ENCODE measurements at places on chromosomes 4 and X.

GRCh38 chr4:100317032-100317864 lies 127.0 kb upstream of the DDIT4L start:
- DNase-seq = no peak

GRCh38 chr4:6907658-6908191 lies 1.9 kb upstream of the TBC1D14 start:
- peak; percentile 71 for DNase-seq

- no peak for DNase-seq
Measured at GRCh38 chr4:60723796-60724195, 476.3 kb upstream of the ADGRL3 start.

- no peak for DNase-seq
Measured at GRCh38 chr4:875818-876423, 50.0 kb upstream of the CPLX1 start.

- no peak for DNase-seq
Measured at GRCh38 chr4:149113804-149114430, 671.7 kb upstream of the NR3C2 start.

GRCh38 chrX:106684207-106684606 lies 42.3 kb upstream of the RNF128 start:
- DNase-seq = no peak

DNA sequence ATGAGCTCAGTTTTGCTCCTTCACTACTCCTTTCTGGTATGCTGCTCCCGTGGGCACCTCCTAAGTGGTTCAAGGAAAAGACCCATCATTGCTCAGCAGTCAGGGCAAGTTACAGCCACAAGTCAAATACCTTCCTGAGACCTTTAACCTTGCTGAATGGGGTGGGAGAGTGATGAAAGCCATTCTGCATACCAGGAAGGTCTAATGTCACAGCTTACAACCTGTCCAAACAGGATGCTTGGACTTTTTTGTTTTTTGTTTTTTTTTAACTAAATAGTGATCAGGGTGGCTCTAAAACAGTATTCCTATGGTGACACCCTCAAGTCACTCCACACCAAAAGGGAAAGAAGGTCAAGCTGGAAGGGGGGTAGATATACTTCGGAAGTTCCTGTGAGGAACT lies 93.1 kb downstream of the GPC3 start:
- peak; percentile 45 for DNase-seq

DNA sequence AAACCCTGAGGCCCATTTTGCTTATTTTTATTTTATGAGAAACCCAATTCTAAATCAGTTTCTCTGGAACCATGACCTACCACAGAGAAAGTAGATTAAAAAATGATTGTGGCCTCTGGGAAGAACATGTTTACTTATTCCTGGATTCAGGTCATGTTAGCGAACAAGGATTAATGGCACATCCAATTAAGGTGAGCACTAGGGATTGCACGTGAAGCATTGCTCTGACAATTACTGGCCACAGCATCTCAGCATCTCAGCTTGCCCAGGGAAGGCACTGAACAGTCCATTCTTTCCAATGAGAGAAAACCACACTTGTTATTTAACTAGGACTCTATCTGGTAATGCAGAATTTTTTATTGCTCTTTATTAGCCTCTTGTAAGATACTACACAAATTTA lies 119.8 kb downstream of the ZNF330 start:
- no peak for DNase-seq

DNA sequence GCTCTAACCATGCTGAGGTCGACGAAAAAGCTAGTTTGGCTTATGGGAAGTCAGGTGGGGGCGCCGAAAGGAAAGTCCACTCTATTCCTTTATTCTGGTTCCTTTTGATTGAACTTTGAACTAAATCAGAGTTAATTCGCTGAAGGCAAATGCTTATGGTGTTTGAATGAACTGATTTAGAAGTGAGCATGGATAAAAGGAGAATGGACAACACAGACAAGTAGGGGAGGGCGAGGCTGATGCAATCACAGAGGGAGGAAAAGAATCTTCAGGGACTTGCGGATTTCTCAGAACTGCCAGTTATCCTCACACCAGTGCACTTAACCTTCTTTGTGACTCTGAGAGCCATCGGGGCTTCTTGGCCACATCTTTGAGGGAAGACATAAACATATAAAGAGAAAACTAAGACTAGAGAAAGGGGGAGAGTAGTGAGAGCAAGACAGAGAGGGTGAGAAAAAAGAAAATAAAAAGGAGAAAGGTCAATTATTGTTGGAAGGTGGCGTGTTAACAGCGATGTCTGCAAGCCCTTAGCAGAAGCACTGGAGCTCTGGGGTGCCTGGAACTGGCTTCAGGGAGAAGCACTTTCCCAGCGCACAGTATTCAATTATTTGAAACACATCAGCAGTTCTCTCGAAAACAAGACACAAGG lies 79.6 kb upstream of the PLAC1 start:
- DNase-seq = no peak

DNA sequence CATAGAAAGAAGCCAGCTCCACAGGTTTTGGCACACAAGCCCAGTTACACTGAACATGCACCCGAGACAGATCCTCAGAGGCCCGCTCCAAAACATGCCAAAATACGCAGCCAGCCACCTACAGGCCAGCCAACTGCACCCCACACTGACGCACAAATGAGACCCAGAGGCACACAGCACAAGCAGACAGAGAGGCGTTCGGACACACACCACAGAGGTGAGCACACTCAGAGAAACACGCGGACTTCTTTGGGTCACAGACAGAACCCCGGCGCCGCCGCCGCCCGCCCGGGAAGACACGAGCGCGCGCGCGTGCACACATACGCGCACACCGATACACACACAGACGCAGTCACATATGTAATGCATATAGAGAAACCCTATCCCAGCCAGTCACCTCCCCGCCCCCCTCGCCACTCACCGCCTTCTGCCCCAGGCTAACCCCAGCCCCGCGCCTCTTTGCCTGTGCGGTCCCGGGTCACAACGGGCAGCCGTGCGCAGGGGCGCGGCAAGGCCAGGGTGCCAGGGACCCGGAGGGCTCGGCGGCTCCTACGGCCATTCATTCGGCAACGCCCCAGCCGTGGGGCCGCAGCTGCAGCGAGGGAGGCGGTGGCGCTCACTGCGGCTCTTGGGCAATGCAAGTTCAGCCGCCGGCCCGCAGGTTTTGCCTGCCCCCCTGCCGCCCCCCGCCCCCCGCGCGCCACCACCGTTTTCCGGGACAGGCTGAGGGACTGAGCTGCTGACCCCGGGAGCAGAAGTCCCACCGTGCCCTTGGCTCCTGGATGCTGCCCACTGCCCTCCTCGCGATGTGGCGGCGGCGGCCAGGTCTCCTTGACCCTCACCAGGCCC lies 553 bp downstream of the SEPTIN6 start:
- DNase-seq = peak; percentile 43

DNA sequence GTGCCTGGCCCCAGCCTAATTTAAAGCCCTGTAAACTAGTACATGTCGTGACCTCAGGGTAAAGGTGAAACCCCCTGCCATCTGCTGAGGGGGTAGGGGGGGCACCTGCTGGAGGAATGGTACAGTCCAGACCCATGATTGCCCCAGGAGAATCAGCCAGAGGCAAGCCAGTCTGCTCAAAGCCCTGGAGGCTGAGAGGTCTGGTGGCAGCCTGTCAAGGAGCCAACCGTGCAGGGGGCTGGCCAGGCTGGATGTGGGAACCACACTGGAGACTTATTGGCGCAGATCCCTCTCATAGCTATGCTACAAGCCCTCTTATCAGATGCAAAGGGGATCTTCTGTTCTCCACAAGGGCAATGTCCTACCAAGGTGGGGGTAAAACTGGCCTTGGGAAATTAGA lies 31.4 kb upstream of the PJA1 start:
- no peak for DNase-seq

GRCh38 chr4:47703008-47703407 lies 134.9 kb downstream of the CORIN start:
- DNase-seq = no peak

GRCh38 chr4:3340700-3341083 lies 47.9 kb downstream of the RGS12 start:
- DNase-seq = no peak

DNA sequence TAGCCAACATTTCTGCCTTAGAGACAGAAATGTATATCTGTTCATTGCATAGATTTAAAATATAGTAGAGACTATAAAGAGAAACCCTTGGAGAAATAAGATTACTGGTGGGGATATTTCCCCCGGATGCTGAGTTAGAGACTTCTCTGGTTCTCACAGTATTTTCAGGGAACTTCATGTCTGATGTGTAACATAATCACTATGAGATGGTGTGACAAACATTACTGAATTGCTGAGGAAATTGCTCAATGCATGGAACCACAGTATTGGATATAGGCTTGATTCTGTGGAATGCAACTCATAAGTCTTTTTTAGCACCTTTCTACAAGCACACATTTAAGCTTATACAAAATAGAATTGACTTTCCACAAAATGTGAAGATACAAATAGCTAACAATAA lies 152.7 kb downstream of the SOWAHB start:
- DNase-seq = no peak

DNA sequence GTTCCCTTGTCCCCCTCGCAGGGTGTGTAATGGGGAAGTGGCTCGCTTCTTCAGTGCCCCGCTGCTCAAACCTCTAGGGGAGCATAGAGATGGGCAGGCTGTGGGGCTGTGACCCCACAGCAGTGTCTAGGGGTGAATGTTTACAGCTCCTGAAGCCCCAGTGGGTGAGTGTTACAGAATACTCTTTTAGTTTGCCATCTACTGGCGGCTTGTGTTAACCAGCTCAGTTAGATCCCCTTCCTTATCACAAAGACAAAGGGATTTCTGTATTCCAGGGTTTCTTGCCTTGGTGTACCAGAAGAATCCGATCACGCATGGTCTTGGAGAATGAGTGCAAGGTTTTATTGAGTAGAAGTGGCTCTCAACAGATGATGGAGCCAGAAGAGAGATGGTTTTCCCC lies 108.1 kb upstream of the IQCM start:
- no peak for DNase-seq

DNA sequence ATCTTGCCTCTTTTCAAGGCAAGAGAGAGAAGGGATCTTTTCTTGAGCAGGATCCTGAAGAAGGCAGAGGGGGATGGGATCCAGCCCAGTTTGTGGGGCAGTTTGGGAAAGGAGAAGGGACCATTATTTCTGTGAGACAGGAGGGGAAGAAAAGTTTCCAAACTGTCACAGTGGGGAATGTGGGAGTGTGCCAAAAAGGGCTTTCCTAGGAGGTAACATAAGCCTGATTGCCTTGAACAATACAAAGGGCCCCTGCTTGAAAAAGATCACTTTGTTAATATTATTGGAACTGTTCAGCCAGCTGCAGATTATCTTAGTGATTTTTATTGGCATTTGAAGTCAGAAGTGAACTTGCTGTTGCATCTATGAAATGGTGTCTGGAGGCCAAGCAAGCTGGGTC lies 55.2 kb downstream of the MTM1 start:
- no peak for DNase-seq

DNA sequence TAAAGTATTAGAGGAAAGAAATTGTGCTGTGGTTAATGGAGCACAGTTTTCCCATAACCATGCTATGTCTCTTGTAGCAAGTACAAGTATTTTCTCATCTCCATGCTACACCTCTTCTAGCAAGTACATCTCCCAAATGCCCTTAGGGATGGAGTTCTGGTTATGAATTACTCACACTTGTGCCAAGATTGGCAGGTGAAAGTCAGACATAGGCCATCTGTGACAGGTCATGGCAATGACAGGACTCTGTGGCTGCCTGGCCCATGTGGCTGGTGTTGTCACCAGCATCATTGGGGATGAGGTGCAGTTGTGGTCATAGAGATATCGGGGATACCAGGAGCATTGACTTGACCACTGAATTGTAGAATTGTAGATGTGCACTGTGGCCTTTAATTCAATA lies 310.2 kb downstream of the FAT4 start:
- no peak for DNase-seq

GRCh38 chr4:10576236-10576635 lies 108.3 kb downstream of the CLNK start:
- DNase-seq = no peak

- DNase-seq = no peak
Measured at GRCh38 chr4:155413451-155413850, 36.7 kb upstream of the MAP9 start.

DNA sequence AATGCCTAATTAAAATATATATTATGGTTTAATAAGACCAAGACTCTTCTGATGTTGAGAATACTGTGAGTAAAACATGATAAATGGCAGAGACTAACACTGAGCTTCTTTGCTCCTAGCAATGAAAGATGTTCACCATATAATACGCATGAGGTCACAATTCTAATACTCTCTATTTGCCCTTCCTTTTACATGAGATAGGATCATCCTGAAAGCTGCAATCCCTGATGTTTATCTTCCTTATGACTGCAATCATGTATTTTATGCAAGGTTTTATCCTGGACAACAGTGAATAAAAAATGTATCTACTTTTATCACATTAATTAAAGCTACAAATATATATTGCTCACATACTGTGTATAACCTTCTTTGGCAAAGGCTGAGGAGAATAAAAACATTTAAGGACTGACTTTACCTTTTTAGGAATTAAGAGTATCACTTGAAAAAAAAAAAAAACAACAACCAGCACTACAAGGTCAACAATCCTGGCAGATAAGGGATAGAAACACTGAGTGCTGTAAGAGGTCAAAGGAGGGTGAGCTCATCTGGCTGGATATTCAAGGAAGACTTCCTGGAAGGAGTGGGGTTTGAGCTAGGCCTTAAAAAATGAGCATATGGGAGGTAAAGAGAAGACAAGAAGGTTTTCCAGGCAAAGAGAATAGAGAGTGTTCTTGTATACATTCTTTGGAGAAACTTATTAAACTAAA lies 99.9 kb downstream of the AREG start:
- DNase-seq = no peak

GRCh38 chr4:18234108-18234507 lies 212.6 kb upstream of the LCORL start:
- no peak for DNase-seq

GRCh38 chr4:5758741-5759140 lies 47.7 kb downstream of the EVC start:
- DNase-seq = no peak

DNA sequence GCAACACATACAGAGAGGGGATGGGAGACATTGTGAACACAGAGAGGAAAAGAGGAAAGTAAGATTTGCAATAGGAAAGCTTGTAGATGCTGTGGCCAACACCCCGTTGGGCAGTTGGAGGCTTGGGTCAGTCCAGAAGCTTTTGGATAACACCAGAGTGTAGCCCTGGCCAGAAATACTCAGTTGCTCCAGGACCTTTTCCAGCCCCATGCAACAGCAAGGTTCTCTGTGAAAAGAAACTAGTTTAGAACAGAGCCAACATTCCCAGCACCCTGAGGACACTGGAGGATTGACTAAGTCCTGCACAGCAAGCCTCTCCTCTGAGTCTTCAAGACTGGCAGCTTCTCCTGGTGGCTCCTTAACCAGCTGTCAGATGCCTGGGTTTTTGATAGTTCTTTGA lies 27.9 kb upstream of the NAF1 start:
- DNase-seq = no peak

DNA sequence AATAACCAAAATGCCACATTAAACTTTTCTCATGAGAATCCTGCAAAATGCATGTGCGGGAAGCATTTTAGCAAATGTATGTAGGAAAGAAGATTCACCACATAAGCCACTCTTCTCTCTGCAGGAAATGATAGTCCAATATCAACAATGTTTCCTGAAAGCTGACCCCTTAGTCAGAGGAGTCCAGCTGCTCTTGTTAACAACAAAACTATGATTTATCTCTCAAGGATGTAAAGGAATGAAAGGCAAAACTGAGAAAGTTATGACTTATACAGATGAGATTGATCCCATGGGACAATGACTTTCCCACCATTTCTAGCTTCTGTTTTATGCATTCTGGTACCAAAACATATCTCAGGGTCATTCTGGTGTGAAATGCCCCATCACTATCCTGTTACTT lies 125.0 kb upstream of the EDNRA start:
- DNase-seq = no peak

Measured in HuH-7 (cell line).